CD14-positive monocyte (primary cell): ENCODE measurements at places on chromosomes 1 and 21. TPM values are rescaled to one million over a fixed set of nuclear protein-coding genes. Genes with fewer than 3 reads are reported as not detected.
A peak's percentile ranks its signal among the peaks of the same experiment; 100 is the strongest.

Gene XKR8
- polyA plus RNA-seq = 36.7 TPM

Gene MRAP
- polyA plus RNA-seq = not detected

Gene GALNT2
- polyA plus RNA-seq = 19.6 TPM

Gene ZNF593OS
- 0.59 TPM for polyA plus RNA-seq

Gene E2F2
- 4.2 and 4.7 TPM in 2 replicates for polyA plus RNA-seq

Gene MANEAL
- polyA plus RNA-seq = not detected

Gene FNDC5
- polyA plus RNA-seq = not detected in 2 replicates

Gene HUNK
- polyA plus RNA-seq = not detected

DNA sequence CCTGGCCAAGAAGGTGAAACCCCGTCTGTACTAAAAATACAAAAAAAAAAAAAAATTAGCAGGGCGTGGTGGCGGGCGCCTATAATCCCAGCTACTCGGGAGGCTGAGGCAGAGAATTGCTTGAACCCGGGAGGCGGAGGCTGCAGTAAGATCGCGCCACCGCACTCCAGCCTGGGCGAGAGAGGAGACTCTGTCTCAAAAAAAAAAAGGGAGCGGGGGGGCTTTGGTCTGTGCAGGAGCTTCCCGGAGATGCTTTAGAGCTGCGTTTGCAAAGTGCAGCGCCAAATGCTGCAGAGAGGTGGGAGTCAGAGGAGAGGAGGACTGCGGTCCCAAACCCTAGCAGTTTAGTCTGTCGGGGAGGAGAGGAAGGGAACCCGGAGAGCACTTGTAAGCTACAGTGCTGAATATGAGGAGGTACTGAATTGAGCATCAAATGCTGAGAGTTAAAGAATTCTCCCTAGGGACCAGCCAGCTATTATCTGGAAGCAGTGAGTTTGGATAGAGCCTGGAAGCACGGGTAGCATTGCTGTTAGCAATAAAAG, 569 bp downstream of the FALEC start:
- no peak for DNase-seq

GRCh38 chr1:12178511-12178910, 11.7 kb downstream of the TNFRSF1B start:
- no peak for DNase-seq

DNA sequence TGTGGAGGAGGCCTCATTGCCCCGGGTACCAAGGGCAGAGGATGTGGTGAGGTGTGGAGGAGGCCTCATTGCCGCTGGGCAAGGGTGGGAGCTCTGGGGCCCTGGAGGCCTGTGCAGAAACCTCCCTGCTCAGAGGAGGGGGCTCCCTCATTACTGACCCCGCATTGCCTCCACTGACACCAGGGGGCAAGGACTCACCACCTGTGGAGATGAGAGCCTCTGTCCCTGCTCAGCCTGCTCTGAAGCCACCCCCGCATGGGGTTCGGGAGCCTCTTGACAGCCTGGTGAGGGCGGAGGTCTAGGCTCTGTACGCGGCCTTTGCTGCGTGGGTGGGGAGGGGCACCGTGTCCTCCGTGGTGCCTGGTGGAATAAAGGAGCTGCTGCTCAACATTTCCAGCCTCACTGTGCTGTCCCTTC, 95.0 kb upstream of the COL6A1 start:
- DNase-seq = no peak

DNA sequence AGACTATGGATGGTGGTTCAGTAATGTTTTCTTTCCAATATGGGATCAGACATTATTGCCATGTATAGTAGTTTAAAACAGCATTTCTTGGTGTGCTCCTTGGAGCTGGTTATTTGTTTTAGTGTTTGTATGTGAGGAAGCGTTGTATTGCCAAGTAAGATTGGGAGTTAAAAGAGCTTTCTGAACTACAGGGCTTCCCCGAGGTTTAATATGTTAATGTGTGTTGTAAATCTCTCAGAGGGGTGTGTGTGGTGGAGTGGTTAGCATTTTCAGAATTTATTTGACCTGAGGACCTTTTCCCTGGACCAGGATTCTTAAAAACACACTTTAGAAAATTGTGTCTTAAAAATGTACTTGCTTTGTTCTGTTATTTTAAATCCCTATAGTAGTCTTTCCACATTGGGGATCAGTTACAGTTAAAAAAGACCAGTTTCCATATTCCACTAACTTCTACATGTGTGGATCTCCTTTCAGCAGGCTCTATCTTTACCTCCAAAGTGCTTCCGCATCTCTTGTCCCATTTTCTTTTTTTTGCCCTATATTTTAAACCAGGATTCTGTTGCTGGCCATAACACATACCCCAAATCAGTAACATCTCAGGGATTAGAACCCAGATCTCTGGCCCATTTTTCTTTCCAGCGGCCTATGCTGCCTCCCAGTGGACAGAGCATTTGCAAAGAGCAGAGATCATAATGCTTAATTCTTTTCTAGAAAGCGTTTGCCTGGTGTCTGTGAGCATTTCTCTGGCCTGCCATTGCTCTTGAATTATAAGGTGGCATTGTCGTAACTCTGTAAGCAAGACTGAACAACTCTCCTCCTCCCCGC, 58.6 kb downstream of the PBX1 start:
- no peak for DNase-seq

DNA sequence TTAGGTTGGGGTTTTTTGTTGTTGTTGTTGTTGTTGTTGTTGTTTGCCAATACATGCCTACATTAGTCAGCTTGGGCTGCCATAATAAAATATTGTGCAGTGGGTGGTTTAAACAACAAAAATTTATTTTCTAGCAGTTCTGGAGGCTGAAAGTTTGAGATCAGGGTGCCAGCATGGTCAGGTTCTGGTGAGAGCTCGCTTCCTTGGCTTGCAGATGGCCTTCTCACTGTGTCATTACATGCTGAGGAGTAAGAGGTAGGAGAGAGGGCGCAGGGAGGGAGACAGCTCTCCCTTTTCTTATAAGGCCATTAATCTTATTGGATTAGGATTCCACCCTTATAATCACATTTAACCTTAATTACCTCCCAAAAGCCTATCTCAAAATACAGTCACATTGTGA, 52.7 kb downstream of the DIRAS3 start:
- no peak for DNase-seq

GRCh38 chr1:59443310-59443709, 146.4 kb downstream of the FGGY start:
- DNase-seq = no peak

DNA sequence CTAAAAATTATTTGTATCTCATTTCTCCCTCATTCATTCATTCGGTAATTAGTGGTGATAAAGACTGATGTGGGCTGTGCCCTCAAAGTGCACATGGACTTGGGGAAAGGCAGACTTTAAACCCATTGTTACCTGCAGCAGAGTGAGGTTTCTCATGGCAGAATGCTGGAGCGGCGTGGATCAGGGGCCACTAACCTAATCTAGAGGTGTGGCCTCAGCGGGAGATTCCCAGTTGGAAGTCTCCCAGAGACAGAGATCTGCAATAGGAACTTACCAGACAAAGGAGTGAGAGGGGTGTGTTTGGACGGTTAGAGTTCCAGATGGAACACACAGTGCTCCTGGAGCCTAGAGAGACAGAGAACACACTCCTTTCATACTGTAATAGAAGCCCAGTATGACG, 73.5 kb downstream of the VPS26C start:
- DNase-seq = no peak

GRCh38 chr1:209368864-209369598, 214.5 kb upstream of the CAMK1G start:
- DNase-seq = no peak

- peak; percentile 26 for DNase-seq
These were observed at the start of gene NAV1 for GRCh38 chr1:201538612-201539551. Gene NAV1 (plus strand): TSS chr1:201539127. CDS start chr1:201622885, 83,758 bp downstream.

DNA sequence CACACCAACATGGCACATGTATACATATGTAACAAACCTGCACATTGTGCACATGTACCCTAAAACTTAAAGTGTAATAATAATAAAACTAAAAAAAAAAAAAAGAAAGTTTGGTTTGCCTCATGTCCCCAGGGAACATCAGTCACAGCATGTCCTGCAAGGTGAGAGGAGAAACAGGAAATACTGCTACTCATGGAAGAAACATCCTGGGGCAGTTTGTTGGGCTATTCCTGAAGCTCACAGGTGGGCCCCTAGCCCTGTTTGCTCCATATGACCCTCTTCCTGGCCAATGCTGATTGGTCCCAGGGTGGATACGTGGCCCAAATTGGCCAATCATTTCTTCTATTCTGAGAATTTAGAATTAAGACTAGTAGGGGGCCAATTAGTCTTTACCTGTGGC, 103.4 kb upstream of the ADAR start:
- no peak for DNase-seq

GRCh38 chr1:58862728-58863385, 79.0 kb upstream of the JUN start:
- no peak for DNase-seq

GRCh38 chr1:180691322-180691913, 59.6 kb downstream of the XPR1 start:
- DNase-seq = no peak
